Effector memory CD8-positive, alpha-beta T cell (primary cell): ENCODE measurements at places on chromosomes 12 and 14.

- DNase-seq = no peak
These were observed 40.2 kb upstream of the FBRSL1 start for GRCh38 chr12:132449565-132450417.

- DNase-seq = no peak
These were observed 13.5 kb downstream of the OR5AU1 start for GRCh38 chr14:21142357-21142756.

DNA sequence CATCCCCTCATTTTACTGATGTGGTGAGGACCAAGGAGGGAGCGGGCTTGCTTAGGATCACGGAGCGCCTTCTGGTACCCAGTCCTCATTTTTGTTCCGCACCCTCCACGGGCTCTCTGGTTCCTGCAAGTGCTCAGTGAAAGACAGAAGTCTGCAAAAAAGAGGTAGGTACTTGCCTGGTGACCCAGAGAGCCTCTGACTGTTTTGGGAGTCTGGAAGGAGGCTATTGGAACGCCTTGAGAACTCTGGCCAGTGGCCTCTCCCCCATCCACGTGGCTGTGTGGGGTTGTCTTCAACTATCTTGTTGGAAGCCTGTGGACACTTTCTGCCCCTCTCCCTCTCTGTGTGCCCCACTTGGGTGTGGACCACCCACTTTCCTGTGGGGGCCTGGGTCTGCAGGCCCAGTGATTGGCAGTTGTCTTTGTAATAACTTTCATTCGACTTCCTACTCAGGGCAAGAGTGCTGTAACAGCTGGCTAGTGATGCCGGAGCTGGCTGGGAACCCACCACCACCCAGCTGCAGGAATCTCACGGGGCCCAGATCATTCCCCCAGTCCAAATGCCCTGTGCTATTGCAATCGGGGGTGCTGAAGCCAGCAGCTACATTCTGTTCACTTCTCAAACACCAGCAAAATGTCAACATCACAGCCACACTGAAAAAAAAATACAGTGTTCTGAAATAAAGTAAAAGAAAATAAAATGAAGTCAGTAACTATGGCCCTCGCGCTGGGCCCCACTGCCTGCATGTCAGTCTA is 122.8 kb downstream of the PRMT8 start:
- no peak for DNase-seq

GRCh38 chr12:83349907-83350611 is 663.4 kb downstream of the TMTC2 start:
- DNase-seq = no peak

DNA sequence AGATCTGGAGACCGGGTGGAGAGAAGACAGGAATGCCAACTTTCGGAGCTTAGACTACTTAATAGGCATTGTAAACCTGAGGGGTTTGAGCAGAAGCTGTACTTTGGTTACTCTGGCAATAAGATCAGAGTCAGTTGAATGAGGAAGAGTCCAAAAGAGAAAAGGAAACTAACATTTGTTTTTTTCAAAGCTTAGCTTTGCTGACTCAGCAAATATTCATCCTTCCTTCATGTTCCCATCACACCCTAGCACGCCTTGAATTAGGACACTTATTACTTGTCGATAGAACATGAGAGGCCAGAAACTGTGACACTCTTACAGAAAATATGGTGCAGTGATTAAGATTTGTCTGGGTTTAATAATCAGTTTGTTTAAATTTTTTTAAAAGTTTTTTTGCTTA is 266.9 kb upstream of the ATP2B1 start:
- DNase-seq = no peak

- DNase-seq = peak; percentile 87
These were observed at the start of gene RAP1B for GRCh38 chr12:68610370-68611093. TSS of gene RAP1B (plus strand) at chr12:68610899. CDS start at chr12:68648725, 37,826 bp downstream.

GRCh38 chr14:61573748-61574513 is 121.4 kb upstream of the HIF1A start:
- DNase-seq = no peak

DNA sequence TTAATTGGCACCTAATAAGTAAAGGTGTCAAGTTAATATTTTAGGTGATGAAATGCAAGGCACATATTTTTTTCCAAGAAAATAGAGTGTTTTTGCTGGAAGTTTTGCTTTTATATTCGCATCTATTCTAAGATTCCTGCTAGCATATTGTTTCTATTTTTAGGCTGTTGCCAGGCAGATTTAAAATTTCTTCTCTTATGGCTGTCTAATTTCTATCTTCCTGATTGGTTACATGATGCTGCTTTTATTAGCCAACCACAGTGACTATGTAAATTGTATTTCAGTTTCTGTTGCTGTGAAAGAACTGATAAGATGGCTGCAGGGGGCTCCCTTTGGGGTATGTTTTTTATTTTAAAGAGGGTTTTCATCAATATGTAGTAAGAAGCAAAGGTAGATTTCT is 42.7 kb downstream of the ATF7IP start:
- DNase-seq = no peak

- DNase-seq = no peak
These were observed 711 bp downstream of the SBNO1 start for GRCh38 chr12:123363740-123364531.

DNA sequence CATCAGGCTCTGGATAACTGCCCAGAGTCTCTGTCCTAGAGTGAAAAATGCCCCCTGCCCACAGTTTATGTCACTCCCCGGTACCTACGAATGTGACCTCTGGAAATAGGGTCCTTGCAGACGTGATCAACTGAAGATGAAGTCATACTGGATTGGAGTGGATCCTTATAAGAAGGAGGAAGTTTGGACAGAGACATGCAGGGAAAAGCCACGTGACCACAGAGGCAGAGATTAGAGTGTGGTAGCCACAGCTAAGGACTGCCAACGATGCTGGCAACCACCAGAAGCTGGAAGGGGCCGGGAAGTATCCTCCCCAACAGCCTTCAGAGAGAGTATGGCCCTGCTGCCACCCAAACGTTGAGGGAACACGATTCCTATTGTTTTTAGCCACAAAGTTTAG is 101.2 kb upstream of the NCOR2 start:
- no peak for DNase-seq

- no peak for DNase-seq
These were observed 53.4 kb upstream of the PTHLH start for GRCh38 chr12:28025821-28026505.

DNA sequence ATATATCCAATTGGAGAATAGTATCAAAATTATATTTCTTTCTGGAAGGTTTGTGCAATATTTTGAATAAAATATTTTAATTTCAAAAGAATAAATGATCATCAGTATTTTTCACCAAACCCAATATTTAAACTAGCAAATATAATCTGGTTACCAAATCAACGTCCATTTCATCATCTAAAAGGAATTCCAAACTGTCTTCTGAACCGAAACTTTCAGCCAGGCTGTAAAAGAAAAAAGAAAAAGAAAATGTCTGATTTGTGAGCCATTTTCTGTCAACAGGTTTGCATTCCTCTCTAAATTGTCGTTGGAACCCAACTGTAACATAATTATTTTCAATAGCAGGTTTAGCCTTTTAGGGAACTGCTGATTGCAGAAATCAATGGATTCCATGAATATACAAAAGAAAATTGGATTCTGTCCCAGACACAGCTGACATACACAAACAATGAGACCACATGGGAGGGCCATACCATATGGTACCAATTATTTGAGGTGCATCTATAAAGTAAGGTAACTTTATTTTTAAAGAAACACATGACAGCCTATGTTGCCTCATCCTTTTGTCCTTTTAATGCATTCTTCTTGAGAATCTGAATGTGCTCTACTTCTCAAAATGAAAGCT is 22.7 kb downstream of the SNRPF start:
- no peak for DNase-seq

DNA sequence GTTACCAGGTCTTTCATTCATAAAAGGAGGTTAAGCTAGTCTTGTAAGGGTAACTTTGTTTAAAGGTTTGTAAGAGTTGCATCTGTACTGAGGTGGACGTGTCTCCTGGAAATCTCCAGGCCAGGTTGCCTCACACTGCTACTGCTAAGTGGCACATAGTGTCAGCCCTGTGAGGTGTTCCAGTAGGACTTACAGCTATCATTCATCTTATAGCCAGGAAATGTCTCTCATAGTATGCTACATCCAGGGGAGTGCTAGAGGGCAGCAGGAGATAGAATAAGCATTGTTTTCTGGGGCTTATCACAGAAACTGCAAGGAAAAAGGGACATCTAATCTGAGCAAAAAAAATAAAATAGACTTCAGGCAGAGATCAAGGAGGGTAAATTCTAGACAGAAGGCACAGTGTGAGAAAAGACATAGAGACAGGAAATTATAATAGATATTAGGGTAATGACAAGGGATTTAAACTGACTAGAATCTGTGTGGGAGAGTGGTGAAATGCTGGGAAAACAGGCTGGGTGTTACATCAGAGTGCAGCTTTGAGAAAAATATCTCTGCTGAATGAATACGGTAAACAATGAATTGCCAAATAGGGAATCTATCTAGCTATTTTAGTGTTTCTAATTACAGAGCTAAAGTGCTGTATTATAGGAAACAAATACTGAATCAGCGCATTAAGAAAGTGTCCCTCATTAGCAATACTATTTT is 205.1 kb upstream of the ABCD2 start:
- no peak for DNase-seq

GRCh38 chr12:124726596-124727263 is 136.9 kb downstream of the SCARB1 start:
- DNase-seq = no peak

GRCh38 chr14:93954900-93955849 is 21.2 kb downstream of the ASB2 start:
- DNase-seq = peak; percentile 59

DNA sequence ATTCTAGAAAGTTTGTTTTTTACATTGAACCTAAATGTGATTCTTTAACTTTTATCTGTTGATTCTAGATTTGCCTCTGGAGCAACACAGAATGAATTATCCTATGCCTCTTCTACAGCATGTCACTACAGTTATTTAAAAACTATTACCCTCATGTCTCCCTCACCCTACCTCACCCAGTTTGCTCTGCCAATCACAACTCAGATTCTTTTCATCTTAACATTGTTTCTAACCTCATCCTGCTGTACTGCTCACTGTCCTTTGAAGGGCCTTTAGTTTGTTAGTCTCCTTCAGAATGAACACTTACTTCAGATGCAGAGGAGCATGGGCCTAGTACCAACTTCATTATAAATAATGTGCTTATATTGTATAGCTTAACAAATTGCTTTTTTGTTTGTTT is 21.5 kb downstream of the YLPM1 start:
- DNase-seq = no peak

DNA sequence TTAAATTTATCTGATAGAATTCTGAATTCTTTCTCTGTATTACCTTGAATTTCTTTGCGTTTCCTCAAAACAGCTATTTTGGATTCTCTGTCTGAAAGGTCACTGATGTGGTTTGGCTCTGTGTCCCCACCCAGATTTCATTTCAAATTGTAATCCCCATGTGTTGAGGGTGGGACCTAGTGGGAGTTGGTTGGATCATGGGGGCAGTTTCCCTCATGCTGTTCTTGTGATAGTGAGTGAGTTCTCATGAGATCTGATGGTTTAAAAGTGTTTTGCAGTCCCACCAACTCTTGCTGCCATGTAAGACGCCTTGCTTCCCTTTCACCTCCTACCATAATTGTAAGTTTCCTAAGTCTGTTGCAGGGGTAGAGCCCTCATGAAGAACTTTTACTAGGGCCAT is 34.1 kb upstream of the OR6J1 start:
- no peak for DNase-seq

GRCh38 chr12:39779768-39780340 is 160.3 kb upstream of the ABCD2 start:
- no peak for DNase-seq

GRCh38 chr12:105025890-105026289 is 39.8 kb downstream of the NOPCHAP1 start:
- DNase-seq = no peak

GRCh38 chr14:92626041-92626440 is 112.5 kb downstream of the RIN3 start:
- no peak for DNase-seq

GRCh38 chr12:120404271-120404670 is 33.6 kb upstream of the COX6A1 start:
- no peak for DNase-seq

DNA sequence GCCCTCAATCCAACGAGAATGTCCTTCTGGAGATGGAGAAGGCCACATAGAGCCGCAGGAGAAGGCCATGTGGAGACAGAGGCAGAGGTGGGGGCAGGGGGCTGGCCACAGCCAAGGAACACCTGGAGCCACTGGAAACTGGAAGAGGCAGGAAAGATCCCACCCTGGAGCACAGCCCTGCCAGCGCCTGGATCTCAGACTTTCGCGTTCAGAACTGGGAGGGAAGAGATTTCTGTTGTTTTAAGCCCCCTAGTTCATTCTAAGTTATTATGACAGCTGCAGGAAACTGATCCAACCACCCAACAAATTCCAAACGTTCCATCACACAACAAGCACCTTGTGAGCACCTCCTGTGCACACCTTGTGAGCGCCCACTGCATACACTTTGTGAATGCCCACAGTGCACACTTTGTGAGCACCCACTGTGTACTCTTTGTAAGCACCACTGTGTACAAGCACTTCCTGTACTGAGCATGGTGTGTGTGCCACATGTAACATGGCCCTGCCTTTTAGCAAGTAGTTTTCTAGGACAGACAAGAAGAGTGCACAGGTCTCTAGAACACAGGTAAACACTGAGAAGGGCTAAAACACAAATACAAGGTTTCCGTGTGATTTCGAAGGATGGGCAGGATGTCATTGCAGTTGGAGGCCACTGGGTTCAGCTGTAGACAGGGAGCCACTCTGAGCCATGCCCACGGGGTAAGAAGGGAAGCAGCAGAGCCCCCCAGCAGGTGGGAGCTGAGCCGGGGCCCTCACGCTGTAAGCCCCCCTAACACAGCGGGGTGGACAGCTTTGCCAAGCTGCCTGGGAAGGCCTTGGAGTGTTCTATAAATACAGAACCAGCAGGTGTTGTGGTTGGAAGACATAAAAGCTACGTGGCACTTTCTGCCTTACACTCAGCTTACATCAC is 15.4 kb downstream of the RIMBP2 start:
- no peak for DNase-seq

- DNase-seq = no peak
These were observed 102.7 kb downstream of the GPR135 start for GRCh38 chr14:59362513-59362912.

DNA sequence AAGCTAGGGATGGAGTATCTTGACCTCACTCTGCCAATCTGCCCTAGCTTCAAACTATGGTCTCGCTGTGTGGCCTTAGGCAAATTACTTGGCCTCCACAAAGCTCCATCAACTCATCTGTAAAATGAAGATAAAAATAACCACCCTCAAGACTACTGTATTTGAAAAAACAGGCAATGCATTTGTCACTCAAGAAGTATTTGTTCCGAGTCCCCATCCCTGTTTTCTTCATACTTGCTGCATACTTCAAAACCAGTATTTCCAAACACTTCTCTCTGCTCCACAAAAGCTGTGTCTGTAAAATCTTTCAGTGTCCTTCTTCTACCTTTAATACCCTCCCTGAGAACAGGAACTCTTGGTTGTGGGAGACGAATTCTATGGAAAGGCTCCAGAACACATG is 47.9 kb downstream of the GTF2A1 start:
- no peak for DNase-seq
